ENCODE measurements at places on chromosomes 7 and 10.

GRCh38 chr10:51709324-51709972 is 10.1 kb upstream of the CSTF2T start:
- no peak for DNase-seq

DNA sequence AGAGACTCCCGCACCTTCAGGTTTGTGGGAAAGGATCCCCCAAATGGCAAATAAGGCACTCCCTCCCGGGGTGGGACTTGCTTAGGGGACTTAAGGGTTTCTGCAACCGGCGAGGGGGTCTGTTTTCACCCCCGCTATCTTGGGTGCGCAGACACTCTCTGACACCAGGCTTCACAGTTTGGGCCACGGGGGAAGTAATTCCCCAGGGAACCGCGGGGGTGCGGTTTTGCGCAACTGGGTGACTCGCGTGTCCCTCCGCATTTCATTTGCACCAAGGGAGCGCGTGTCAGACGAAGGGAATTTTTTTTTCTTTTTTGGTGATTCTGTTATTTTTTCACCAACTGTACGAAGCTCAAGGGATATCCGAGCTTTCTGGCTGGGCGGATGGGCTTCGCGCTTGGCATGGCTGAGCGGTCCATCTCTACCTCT is 1.7 kb downstream of the GRM8 start:
- DNase-seq = no peak

GRCh38 chr10:100895896-100896295 is 16.9 kb upstream of the SLF2 start:
- no peak for DNase-seq

DNA sequence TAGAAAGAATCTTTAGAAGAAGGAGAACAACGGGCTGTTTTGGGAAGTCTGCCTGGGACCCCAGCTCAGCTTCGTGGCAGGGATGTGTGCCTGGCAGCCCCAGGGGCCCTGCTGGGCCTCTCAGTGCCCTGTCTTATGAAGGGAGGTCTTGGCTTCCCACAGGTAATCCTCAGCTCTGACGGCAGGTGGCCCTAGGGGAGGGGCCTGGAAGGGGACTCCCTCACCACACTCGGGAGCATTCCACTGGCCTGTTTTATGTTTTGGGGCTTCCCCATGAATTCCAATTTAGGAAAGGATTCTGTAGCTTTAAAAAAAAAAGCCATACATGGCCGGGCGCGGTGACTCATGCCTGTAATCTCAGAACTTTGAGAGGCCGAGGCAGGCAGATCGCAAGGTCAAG is 3.0 kb upstream of the DMBT1 start:
- no peak for DNase-seq

GRCh38 chr10:46292573-46293023 is 5.8 kb downstream of the ANTXRL start:
- DNase-seq = no peak

DNA sequence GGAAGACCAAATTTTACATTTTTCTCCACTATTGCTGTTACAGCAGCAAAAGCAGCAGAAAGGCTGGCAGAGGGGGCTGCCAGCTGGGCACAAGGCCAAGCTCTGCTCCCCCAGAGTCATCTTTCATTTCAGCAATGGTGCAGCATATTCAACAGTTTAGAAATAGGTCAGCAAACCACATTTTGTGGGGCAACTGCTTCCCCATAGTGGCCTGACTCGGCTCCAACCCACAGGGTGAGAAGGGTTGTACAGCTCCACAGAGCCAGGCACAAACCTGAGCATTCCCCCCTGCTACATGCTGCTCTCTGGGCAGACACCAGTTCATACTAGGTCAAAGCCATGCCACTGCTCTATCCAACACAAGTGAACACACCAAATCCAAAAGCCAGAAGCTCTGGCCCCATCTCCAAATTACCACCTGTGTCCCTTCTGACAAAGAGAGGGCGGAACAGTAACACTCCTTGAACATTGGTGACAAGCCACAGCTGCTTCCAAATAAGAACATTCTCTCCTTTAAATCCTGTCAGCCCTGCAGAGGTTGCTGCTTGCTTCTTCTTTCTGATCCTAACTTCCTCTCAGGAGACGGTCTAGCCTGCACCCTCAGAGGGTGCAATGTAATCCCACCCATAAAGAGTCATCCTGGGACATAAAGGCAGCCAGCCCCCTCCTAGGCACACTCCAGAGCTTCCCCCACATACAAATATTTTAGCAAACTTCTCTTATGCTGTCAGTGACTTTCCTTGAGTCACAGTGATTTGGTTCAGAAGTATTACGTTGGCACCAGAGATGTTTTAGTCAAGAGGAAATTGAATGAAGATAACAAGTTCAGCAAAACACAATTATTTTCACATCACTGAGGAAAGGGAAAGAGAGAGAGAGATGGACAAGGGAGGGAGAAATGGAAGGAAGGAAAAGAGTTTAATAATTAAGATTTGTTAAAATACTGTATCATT is 39.0 kb upstream of the SLIT1 start:
- DNase-seq = no peak

DNA sequence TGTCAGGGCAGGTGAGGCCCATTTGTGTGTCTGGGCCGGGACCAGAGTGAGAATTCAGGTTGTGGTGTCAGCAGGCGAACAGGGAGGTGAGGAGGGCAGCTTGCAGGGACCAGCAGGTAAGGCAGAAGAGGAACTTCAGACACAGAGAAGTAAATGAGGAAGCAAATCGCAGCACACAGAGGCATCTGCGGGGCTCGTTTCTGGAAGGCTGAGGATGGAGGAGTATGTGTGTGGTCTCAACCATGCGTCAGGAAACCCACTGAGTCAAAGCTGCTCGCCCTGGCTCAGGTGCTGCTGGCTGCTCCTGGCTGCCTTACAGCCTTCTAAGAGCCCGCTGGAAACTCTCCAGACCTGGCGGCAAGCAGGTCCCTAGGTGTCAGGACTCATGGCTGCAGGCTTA is 26.9 kb upstream of the PITRM1 start:
- no peak for DNase-seq

- no peak for DNase-seq
Observed at GRCh38 chr10:101644002-101644401, 51.0 kb downstream of the FBXW4 start.

DNA sequence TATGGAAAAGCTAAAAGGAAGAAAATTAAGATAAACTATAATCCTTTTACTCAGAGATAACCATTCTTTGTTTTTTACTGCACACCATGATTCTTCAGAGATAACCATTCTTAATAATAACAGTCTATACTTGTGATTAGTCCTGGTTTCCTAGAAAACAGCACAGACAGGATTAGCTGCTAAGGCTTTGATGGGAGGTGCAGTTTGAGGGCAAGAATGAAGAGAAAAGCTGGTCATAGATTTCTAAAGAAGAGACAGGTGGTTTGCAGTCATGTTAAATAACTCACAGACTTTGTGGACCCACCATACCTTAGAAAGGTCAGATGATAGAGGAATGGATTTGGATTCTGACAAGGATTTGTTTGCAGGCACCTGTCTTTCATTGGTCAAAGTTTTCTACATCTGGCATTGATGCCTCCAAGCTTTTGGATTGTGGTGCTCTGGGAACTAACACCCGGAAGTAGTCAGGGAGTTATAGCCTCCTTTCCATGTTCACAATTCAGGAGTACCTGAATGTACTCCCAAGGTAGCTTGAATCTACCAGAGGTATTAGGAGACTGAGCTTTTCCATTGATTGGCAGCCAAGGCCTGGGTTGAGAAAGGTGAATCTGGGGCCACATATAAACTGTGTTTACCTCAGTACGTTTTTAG is 3.7 kb downstream of the SMC3 start:
- DNase-seq = no peak

DNA sequence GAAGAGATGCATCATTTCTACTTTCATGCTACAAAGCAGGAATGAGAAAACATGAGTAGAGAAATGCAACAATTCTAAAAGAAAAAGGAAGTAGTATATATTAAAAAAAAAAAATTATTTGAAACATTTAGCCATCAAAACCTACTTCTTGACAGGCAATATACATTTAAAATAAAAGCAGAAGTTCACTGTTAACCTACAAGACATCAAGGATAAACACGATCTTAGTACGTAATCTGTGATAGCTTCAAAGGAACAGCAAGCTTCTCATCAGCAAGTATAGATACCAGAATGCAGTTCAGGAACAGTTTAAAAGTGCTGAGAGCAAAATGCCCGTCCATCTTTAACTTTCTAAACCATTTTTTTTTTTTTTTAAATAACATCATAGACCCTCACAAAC is 36.9 kb downstream of the MALSU1 start:
- no peak for DNase-seq

GRCh38 chr10:33122014-33122809 is 164.2 kb upstream of the ITGB1 start:
- peak; percentile 31 for DNase-seq

GRCh38 chr7:1768832-1769231 is 98.8 kb downstream of the ELFN1 start:
- no peak for DNase-seq

DNA sequence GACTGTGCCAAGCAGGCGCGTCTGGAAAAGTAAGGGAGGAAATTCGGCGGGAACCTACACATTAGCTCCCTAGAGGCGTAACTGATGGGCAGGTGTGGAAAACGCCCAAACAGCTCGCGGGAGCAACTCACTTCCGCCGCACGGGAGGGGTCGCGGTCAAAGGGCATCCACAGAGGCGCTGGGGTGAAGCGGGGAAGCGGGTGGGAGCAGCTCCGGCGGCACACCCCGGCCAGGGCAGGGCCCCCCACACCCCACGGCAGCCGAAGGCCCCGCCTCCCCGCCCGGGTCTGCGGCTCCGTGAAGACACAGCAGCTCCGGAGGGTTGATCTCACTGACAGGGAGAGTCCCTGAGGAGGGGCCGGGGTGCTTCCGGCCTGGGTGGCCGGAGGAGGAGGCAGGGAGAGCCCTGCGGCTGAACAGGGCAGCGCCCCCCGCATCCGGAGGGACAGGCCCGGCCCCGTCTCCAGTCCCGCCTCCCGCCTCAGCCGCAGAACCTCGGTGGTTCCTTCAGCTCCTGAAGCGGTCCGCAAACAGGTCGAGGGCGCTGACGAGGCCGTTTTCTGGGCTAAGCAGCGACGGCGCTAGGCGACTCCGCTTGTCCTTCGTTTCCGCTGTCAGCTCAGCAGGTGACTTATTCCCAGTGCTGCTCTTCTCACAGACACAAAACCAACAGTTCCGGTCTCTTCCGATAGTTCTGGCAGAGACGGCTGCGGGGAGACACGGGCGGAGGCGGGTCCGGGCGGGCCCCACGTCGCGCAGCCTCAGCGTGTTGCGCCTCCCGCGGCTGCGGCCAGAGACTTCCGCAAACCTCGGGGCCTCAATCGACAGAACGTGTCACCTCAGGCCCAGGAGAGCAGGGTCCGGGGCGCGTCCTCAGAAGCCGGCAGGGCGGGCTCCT is 276.1 kb downstream of the DNAJB6 start:
- no peak for DNase-seq

- DNase-seq = no peak
Observed at GRCh38 chr7:121544238-121544637, 148.1 kb upstream of the FAM3C start.

DNA sequence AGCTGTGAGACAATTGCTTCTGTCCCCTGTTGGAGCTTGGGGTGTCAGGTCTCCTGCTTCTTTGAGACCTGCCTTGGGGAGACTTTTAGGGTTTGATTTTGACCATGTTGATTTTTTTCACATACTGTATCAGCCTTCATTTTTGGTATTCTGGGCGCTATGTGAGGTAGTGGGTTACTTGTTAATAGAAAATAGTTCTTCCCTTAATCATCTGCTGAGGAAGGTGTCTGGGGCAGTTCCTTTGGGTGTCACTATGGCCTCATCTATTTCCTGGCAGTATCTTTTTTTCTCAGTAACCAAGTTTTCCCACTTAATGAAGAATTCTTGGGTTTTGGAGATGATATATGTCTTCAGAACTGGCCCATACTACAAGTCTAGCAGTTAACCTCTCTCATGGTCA is 4.6 kb upstream of the NOLC1 start:
- no peak for DNase-seq

GRCh38 chr7:35694161-35694783 is 663 bp downstream of the HERPUD2 start:
- no peak for DNase-seq

DNA sequence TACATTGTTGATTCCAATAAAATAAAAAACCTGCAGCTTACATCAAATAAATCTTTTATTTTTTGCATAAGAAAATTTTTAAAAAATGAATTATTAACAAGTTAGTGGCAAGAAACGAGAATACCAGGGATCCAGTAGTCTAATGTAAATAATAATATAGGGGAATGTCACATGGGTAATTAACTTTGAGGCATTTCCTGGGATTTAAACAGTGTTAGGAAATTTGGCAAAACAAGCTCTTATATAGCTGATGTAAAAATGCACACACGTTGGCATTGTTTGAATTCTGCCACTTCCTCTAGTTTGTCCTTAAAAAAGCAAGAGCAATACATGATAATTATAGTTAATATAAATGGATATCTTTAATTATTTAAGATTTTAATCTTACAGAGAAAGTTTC is 768.6 kb downstream of the CNTNAP2 start:
- no peak for DNase-seq

- no peak for DNase-seq
Observed at GRCh38 chr7:3243680-3244079, 57.4 kb upstream of the SDK1 start.

GRCh38 chr10:12844811-12845483 is 156.6 kb downstream of the CCDC3 start:
- DNase-seq = no peak

- no peak for DNase-seq
Observed at GRCh38 chr10:82922755-82923154, 1047.8 kb downstream of the NRG3 start.

GRCh38 chr7:110522761-110523200 is 568.1 kb upstream of the LRRN3 start:
- no peak for DNase-seq

DNA sequence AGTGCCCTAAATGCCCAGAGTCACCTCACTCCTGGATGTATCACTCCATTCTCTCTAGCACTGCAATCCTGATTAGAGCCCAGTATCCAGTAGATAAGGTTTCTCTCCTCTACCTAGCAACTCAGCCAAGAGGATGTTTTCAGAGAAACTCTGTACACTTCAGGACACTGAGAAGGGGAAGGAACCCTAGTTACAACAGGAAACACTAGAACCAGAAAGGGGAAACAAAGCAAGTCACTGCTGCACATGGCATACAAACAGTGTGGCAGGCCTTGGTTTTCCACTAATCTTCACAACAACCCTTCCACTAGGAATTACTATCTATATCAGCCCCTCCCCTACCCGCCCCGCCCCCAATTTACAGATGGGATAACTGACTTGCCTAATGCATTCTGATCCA is 1.6 kb downstream of the FAM204A start:
- DNase-seq = no peak

DNA sequence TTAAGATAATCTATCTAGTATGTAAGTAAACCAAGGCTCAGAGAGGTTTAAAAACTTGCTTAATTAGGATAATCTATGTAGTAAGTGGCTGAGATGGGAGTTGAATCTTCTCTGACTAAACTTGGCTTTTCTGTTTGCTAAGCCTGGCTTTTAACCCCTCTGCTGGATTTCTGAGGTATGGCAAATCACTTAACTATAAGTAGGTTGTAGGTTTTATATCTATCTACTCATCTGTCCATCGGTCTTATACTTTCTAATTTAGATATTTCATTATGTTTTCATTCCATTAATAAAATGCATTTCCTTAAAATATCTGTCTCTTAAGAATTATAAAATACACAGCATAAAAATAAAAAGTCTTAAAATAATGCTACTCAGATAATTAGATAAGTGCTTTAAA is 59.4 kb downstream of the ST7 start:
- DNase-seq = no peak

- DNase-seq = no peak
Observed at GRCh38 chr7:142776206-142776844, 5.6 kb downstream of the PRSS2 start.

GRCh38 chr10:60549686-60550085 is 160.0 kb upstream of the ANK3 start:
- no peak for DNase-seq
